ENCODE measurements at places on chromosomes 1 and 21.

GRCh38 chr1:88697503-88697902 is 13.4 kb downstream of the PKN2 start:
- no peak for DNase-seq

GRCh38 chr1:113540335-113540734 is 150.0 kb downstream of the MAGI3 start:
- DNase-seq = no peak

DNA sequence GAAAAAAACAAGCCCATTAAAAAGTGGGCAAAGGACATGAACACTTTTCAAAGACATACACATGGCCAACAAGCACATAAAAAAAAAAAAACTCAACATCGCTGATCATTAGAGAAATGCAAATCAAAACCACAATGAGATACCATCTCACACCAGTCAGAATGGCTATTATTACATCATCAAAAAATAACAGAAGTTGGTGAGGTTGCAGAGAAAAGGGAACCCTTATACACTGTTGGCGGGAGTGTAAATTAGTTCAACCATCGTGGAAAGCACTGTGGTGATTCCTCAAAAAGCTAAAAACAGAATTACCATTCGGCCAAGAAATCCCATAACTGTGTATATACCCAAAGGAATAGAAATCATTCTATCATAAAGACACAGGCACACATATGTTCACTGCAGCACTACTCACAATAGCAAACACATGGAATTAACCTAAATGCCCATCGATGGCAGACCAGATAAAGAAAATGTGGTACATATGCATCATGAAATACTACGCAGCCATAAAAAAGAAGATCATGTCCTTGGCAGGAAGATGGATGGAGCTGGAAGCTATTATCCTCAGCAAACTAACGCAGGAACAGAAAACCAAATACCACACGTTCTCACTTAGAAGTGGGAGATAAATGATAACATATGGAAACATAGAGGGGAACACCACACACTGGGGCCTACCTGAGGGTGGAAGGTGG is 70.1 kb downstream of the INTS7 start:
- no peak for DNase-seq

- no peak for DNase-seq
These were observed 21.5 kb downstream of the AK2 start for GRCh38 chr1:33015216-33015615.

- DNase-seq = no peak
These were observed 12.9 kb downstream of the FAAH start for GRCh38 chr1:46406881-46407608.

GRCh38 chr1:145997016-145997717 is 788 bp upstream of the TXNIP start:
- DNase-seq = no peak

DNA sequence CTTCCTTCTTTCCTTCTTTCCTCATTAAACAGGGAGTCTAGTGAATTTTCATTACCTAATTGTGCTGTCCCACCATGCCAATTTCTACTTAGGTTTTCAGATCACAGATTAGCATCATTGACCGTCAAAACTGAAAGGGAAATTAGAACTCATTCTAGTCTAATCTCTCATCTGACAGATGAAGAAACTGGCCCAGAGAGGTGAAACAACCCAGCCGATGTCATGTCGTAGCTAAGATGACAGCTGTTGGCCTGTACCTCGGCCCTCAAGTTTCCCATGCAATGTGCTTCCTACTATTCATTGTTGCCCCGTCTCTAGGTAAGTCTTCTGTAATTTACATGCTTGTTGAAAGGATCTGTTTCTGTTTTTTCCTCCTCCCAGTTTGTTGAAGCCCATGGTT is 128.2 kb upstream of the KIAA0040 start:
- DNase-seq = no peak
